Hematopoietic multipotent progenitor cell (in vitro differentiated cells): ENCODE measurements at places on chromosomes 1 and 21. TPM values are rescaled to one million over a fixed set of nuclear protein-coding genes. Genes with fewer than 3 reads are reported as not detected.
A peak's percentile ranks its signal among the peaks of the same experiment; 100 is the strongest.

LCE3E gene
- total RNA-seq, result not detected

LMX1A gene
- not detected for total RNA-seq

DNA sequence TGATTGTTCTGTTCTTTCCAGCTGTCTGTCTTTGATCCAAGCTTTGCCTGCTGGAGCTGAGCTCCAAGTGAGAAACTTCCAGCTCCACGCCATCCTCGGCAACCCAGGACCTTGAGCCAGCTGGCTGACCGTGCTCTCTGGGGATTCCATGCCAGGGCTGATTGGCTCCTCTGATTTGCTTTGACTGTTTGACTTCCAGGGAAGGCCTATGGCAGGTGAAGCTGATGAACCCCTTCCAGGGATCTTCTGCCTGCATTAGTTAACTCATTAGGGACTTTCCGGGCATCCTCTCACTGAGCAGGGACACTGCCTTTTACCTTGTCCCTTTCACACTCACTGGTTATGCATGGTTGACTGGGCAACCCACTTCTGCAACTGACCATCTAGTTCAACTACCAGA is 406.1 kb downstream of the RPS6KC1 start:
- DNase-seq, result no peak

- DNase-seq, result peak; percentile 1
Observed at GRCh38 chr1:99481391-99481996, 164.4 kb upstream of the PALMD start.

DNA sequence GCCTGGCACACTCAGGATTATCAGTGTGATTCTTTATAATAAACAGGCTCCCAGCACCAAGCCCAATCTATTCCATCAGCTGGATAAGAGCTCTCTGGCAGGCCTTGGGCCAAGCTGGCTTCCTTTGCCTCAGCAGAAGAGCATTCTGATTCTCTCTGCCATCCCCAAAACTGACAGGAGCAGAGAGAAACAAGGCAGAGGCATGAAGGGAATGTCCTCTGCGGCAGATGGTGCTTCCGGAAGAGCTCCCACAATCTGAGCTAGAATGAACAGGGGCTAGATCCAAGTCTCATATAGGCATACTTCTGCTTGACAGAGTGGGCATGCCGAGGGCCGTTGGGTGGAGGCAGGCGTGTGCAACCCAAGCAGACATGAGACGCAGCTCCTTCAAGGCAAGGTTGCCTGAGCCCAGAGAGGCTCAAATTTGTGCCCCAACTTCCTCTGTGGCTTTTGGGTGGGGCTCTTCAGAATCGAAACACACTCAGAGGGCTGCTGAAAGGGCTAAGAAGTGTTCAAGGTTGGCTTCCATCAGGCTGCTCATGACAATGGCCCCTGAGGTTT is 4.0 kb downstream of the CAPN2 start:
- DNase-seq, result no peak

DNA sequence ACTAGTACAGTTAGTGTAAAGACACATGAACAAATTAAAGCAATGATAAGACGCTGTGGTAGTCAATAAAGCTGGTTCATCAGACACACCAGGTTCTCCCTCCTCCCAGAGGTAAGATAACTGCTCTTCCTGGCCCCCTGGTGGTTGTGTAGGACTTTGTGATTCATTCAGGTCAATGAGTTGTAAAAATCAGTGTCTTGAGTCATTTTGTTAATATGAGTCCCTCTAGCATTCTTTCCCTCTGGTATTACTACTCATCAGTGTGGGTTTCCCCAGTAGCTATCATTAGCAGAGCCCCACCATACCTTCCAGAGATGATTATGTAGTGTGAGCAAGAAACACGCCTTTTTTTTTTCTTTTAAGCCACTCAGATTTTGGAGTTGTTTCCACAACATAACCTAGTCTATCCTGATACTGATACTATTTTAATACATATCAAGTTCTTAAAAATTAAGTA is 3.6 kb upstream of the SETDB1 start:
- peak; percentile 37 for DNase-seq

DNA sequence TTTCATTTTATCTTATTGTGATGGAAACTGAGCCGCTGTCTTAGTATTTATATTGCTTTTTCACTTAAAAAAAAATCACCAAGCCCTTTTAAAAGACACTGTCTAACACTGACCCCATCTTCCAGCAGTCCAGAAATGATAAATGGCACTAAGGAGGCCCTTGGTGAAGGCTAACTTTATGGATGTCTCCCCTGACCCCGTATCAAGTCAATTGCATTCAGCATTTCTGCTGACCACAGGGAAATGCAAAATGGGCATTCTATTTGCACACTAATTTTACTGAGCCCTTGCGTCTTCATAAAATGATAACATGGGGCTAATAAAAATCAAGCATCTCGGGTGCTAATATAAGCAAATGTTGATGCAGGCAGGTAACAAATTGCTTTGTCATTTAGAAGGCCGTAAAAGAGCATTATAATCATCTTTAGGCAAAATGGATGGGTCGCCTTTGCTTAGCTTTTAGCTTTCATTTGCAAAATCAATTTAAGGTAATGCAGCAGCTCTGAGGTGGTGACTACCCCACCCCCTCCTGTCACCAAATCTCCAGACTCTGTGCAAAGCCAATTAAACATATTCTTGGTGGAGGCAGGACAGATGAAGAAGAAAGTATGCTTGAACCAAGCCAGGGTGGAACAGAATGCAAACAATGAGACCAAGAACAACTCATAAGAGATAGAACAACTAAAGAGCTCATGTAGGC is 110.8 kb downstream of the BEND5 start:
- DNase-seq, result no peak

DNA sequence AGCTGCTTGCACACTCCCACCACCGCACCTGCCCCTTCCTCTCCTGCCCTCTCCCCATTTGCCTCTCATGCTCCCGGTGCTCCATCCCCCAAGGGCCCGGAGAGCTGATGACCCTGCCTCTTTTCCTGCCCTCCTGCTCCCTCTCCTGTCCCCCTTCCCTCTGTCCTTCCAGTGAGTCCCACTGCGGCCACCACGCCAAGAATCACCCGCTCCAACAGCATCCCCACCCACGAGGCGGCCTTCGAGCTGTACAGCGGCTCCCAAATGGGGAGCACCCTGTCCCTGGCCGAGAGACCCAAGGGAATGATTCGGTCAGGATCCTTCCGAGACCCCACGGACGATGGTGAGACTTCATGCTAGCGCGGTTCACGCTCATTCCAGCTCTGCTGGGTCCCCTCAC is 40.7 kb upstream of the IPO9 start:
- DNase-seq, result no peak

DNA sequence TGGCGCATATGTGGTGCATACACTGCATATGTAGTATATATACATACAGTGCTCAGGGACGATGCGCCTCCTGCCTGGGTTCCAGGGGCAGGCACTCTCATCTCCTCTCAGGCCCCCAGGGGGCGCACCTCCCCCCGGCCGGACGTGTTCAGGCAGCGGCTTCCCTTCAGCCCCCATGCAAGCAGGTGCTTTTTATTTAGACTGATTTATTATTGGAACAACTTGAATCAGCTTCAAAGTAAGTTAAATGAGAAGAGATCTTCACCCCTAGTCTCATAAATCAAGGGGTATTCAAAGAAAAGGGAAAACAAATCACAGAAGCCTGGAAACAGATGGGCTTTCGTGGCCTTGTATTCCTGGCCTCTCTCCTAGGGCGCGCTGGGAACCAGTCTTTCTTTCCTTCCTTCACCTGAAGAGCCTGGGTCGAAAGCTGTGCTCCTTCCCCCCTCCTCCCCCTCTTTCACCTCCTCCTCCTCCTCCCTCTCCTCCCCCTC is 64.6 kb downstream of the UBIAD1 start:
- DNase-seq, result peak; percentile 80

DNA sequence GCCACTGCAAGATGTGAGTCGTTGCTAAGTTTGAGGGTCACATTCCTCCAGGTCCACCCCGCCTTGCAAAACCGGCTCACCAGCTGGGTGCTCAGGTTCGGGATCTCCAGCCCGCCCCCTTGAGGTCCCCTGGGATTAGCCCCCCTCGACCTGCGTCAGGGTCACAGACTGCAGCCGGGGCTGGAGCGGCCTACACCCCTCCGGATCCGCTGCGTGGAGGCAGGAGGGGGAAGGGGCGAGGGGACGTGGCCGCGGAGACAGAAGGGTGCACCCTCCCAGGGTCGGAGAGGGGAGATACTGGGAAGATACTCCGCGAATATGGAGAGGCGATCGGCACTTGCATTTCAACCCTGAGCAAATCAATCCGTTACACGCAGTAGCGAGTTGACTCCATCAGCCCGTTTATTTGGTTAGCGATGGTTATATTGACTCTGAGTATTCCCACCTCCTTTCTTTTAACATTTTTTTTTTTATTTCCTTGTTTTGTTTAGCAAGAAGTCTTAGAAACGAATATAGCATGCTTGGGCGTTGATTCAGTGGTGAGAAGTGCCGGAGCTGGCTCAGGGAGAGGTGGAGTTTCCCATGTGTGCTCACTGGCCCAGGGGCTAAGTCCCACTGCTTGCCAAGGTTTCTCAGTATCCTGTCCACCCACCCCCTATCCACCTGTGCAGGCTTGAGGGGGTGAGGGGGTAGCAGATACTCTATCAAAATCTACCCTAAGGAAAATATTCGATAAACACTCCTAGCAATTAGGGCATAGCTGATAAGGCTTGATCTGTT is 997 bp downstream of the IFNAR2 start:
- DNase-seq, result peak; percentile 67

DNA sequence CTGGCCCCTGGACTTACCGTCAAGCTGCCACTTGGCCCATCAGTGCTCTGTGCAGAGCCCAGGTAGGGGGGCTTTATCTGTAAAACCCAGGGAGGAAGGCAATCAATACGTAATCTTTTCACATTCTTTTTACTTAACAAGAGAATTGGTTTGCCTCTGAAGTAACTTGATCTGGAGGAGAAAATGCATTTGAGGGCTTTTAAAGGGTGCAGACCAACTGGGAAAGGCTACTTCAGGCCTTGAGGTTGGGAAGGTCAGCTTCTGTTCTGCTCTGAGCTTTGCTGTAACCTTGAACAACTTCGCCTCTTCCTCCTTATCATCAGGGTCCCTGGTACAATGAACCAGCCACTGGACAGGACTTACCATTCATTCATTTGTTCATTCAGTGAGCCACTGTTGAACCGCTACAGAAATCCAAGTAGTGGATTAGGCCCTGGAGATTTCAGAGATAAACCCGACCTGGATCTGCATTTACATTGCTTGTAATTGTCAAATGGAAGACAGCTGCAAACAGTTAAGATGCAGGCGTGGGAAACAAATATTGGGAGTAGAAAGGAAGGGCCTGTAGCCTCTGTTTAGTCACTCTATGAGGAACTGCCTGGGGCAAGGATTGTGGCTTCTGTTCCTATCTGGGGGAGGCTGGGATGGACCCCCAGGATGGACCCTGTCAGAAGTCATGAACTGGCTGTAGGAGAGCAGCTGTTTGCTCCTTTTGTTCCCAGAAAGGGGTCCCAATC is 90.9 kb downstream of the MAN1C1 start:
- DNase-seq, result no peak

GRCh38 chr1:33435096-33435820 is 4.4 kb upstream of the PHC2 start:
- DNase-seq, result no peak
